Tibial artery (tissue), 4 donors: ENCODE measurements at places on chromosomes 12 and 14.

DNA sequence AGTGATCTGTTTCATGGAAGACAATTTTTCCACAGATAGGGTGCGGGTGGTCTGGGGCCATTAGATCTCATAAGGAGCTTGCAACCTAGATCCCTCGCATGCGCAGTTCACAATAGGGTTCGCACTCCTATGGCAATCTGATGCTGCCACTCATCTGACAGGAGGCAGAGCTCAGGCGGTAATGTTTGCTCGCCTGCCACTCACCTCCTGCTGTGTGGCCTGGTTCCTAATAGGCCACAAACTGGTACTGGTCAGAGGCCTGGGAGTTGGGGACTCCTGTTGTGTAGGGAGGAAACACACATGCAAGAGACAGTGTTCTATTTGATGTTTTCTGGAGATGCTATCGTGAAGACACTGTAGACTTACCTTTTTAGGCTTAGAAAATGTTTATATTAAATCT is 77.0 kb upstream of the FGD4 start:
- no peak for DNase-seq

DNA sequence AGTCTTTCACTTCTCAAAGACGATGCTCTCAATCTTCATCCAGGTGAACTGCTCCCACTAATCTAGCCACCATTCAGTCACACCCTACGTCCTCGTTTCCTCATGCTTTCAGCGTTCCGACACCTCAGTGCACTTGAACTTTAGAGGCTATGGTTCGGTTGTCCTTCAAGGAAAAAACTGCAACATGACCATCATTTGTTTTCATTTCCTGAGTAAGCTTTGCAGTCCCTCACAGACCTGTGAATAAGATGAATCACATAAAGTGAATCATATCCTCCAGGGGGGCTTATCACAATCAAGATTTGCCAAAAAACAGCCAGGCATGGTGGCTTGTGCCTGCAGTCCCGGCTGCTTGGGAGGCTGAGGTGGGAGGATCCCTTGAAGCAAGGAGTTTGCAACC is 80.2 kb downstream of the TMCC3 start:
- DNase-seq = no peak

DNA sequence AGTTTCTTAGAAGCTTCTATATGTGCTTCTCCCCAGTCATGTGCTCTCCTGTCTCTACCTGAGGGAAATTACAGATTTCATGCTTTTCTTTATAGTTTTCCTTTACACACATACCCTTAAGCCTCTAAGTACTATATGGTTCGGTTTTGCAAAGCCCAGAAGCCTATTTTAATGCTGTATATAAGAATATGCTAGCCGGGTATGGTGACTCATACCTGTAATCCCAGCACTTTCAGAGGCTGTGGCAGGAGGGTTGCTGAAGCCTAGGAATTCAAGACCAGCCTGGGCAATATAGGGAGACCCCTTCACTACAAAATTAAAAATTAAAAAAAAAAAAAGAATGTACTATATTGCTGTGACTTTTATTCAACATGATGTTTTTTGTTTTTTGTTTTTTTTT is 15.4 kb downstream of the DGLUCY start:
- no peak for DNase-seq

GRCh38 chr12:47736877-47737676 is 11.8 kb upstream of the ENDOU start:
- peak; percentile 99 for DNase-seq

- no peak for DNase-seq
These were observed 2.4 kb downstream of the LRIG3 start for GRCh38 chr12:58917699-58918468.

GRCh38 chr14:21104448-21105060 is 3.7 kb downstream of the TMEM253 start:
- DNase-seq = peak; percentile 79
